Suppressor macrophage (primary cell): ENCODE measurements at places on chromosomes 13 and 19.

GRCh38 chr19:29606420-29606747 lies 301 bp downstream of the POP4 start:
- DNase-seq = no peak

DNA sequence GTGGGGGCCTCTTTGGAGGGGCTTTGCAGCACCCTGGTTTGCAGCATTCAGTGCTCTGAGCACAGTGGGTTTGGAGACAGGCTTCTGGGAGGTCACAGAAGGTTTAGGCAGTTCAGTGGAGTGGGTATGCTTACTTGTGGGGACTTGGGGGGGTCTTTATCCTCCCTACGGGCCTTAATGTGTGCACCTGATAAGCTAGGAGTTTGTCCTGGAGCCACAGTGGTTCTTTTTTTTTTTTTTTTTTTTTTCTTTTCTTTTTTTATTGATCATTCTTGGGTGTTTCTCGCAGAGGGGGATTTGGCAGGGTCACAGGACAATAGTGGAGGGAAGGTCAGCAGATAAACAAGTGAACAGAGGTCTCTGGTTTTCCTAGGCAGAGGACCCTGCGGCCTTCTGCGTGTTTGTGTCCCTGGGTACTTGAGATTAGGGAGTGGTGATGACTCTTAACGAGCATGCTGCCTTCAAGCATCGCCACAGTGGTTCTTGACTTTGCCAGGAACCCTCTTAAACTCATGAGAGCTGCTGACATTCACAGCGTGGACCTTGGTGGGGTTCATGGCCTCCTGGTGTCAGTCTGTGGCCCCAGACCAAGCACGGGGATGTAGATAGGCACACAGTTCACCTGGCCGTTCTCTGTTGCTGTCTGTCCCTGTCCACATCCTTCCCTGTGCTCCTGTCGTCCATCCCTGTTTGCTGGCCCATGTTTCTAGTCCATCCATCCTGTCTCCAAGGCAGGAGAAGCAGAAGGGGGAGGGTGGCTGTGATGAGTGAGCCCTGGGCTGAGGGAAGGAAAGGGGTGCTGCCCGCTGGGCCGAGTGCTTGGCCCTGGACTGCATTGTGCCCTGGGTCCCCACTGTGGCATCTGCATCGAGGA lies 2.7 kb downstream of the EGLN2 start:
- no peak for DNase-seq

- no peak for DNase-seq
Observed at GRCh38 chr19:3046698-3047495, 15.4 kb downstream of the TLE5 start.

- DNase-seq = no peak
Observed at GRCh38 chr19:5002143-5002542, 33.2 kb downstream of the KDM4B start.

DNA sequence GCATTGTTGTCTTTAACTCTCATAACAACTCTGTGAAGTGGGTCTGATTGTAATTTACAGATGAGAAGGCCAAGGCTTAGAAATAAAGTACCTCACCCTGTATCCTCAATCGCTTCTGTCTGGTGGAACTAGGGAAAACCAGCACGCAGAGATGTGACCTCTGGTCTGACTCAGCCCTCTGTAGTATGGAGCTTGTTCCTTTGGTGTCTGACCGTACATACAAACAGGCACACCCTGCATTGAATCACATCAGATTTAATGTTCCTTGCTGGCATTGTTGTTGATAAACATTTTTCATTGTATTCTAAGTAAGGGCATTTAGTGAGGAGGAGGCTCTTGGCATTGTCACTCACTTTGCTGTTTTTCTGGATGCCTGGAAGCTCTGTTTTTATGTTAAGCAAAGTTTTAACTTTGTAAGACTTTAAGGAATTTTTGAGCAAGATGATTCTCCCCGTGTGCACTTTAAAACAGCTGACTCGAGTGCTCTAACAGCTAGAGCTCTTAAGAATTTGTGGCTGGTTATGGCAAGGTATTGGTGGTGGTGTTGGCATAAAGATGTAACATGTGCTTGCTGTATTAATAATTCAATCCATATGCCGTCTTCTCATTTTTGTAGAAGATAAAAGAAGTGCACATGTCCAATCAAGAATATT lies 89.0 kb upstream of the SPATA13 start:
- DNase-seq = no peak

- DNase-seq = no peak
Observed at GRCh38 chr19:732148-733069, 18.5 kb upstream of the MISP start.

DNA sequence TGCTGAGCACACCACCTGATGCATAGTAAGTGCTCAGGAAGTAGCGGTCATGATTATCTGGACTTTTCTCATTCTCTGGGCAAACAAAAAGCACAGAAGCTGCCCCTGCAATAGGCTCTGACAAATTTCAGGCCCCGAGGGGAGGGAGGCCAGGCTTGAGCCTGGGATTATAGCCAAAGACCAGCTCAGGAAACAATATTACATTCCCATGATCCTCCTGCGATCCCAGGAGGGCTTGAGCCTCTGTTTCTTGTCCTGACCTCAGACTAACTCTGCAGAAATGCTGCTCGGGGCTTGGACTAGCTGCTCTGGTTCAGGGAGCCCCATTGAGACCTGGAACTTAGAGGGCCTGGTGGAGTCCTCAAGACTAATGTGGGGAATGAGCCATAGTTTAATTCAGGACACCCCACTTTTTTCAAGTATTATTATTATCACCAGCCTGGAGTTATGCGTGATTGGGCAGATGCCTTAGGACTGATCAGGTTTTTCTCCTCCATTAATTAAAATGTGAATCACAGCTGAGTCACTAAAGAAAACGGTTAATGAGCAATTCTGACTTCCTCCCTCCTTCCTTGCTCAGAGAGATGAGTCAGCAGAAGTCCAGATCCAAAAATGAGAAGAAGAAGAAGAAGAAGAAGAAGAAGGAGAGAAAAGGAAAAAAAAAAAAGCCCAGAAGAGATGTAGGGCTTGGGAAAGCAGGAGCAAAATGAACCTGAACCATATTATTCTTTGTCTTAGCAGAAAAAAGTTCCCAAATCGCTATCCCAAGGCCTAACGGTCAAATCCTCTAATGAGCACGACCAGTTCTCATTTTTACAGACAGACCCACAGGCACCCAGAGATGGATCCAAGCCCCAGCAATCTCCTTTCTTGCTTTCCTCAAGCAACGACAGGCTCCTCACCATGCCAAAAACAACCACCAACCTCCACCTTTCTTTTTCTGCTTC lies 107.2 kb downstream of the CACNA1A start:
- peak; percentile 31 for DNase-seq

GRCh38 chr19:33394006-33394722 lies 20.7 kb downstream of the CEBPG start:
- peak; percentile 74 for DNase-seq

DNA sequence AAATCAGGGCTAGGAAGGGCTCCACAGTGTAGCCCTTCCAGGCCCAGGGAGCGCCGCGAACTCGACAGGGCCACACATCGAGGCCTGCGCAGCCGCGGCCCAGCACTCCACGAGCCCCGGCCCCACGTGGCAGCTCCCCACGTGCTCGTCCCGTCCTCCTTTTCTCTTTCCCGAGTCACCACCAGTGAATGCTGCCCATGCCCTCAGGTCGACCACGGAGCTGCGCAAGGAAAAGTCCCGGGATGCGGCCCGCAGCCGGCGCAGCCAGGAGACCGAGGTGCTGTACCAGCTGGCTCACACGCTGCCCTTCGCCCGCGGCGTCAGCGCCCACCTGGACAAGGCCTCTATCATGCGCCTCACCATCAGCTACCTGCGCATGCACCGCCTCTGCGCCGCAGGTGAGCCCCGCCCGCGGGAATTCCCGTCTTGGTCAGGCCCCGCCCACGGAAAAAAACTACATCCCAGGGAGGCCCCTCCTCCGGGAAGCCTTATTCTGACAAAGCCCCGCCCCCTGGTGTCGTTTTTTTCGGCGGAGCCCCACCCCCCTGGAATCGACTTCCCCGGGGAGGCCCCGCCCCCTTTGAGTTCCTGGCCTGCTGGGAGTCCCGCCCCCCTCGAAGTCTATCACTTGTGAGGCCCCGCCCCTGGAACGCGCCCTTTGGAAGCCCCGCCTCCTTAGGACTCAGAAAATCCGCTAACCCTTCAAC lies 7.0 kb downstream of the HIF3A start:
- DNase-seq = no peak

- no peak for DNase-seq
Observed at GRCh38 chr19:33503433-33504057, 18.0 kb downstream of the PEPD start.

- DNase-seq = no peak
Observed at GRCh38 chr13:40652588-40652940, 13.9 kb downstream of the FOXO1 start.

DNA sequence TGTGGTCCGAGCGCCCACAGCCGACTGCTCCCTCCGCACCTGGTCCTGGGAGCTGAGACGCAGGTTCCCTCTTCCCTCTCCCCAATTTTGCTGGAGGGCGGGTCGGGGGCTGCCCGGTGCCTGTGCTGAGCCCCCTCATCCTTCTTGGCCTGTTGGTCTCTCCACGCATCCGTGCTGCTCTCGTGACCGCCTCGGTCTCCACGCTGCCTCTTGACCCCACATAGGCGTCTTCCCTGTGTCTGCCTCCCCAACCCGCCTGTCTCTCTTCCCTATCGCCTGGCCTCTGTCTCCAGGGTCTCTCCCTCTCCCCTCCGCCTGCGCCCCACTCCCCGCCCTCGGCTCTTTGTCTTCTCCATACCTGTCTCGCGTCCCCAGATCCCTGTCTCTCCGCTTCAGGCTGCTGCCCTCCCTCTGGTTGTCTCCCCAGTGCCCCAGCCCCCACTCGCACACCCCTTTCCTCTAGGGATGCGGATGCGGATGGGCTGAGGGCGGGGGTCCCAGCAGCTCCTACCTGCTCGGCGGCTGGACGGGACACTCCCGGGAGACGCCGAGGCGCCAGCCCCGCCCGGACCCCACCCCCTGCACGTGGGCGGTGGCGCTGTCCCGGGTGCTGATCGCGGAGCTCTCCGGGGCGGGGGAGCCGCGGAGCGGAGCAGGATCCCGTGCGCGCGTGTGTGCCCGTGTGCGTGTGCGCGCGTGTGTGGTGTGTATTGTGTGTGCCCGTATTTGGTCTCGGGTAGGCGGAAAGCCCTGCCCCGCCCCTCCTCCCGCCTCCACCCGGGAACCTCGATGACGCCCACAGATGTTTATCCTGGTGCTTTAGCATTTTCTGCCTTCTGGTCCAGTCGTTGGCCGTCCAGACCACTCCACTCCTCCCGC lies at the start of gene SYT5:
Gene SYT5, minus strand, starts transcription at position 684 of the 879 bp plus-strand sequence. CDS start 1,248 bp downstream, outside the sequence.
- DNase-seq = peak; percentile 77

GRCh38 chr19:39156326-39157230 lies 31.0 kb downstream of the PAK4 start:
- DNase-seq = no peak

DNA sequence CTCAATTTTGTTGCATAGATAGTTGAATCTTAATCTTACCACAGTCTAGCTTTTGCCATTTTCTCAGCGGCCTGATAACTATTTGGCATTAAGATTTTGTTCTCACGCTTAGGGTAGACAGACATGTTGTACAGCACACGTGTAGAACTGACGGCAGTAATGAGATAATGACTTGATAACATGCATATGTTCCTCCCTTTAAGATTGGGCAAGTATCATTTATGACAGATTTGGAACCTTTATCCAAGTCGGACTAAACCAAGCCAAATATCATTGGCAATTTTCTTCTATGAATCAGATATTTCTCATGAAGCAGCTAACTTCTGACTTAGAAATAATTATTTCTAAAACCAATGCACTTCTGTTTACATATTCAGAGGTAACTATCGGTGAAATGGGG lies 205.5 kb downstream of the NDFIP2 start:
- DNase-seq = no peak

DNA sequence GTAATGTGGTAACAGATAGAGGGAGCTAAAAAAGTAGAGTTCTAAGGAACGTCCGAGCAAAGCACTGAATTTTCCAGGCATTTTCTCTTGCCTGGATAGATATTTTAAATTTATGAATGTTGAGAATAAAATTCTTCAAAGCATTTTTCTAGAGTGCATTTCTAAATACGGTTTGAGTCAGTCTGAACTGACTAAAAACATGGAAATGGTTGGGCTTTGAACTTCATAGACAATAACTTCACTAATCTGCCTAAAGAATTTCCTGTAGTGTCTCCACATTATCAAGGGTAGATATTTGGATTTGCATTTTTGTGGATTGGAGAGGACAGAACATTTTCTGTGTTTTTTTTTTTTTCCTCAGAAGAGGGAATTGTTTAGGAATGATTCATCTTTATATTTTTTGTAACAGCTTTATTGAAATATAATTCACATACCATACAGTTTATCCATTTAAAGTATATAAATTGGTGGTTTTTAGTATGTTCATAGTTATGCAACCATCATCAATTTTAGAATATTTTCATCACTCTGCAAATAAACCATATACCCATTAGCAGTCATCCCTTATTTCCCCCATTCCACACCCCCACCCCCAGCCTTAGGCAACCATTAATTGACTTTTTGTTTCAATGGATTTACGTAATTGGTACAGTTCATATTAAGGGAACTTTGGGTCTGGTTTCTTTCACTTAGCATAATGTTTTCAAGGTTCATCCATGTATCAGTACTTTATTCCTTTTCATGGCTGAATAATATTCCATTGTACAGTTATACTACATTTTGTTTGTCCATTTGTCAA lies 20.7 kb downstream of the GARRE1 start:
- DNase-seq = no peak

DNA sequence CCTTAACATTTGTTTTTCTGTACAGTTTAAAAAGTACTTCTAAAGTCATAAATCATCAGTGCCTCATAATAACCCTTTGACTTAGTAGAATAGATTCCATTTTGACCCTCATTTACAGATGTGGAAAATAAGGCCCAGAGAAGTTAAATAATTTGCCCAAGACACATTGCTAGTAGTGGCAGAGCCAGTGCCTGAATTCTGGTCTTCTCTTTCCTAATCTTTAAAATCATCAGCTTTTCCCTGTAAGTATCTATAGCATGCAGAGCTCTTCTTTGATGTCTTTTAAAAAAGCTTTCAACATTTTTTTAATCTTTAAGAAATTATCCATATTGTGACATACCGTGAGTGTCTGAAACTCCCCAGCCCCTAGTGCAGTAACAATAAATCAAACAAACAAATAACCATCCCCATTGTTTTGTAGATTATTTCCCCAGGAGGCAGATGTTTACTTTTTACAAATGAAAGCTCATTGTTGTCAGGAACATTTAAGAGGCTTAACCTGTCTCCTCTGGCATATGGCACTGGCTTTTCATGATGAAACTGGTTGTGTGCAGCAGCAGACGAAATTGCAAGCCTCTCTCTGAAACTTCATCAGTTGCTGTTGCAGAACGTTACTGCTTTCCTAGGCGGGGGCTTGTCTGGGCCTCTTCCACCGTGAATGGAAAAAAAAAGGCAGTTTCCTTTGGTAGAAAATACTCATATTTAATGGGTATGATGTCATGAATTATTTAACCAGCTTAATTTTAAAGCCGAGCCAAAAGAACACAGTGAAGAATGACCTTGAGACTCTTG lies 31.7 kb upstream of the PCDH8 start:
- DNase-seq = no peak

DNA sequence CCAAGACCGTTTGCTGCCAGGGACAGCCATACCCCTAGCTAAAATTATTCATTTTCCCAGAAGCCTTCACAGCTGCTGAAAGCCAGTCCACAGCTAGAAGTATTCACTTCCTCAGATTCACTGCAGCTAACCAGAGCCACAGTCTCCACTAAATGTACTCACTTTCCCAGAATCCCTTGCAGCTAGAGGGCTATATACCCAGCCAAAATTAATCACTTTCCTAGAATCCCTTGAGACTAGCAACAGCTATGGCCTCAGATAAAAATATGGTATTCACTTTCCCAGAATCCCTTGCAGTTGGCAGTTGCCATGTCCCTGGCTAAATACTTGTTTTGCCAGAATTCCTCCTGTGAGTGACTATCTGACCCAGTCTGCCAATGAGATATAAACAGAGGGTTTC lies 13.8 kb upstream of the MEIS3 start:
- DNase-seq = peak; percentile 40
